Neural progenitor cell (in vitro differentiated cells): ENCODE measurements at places on chromosomes 16 and 17.

DNA sequence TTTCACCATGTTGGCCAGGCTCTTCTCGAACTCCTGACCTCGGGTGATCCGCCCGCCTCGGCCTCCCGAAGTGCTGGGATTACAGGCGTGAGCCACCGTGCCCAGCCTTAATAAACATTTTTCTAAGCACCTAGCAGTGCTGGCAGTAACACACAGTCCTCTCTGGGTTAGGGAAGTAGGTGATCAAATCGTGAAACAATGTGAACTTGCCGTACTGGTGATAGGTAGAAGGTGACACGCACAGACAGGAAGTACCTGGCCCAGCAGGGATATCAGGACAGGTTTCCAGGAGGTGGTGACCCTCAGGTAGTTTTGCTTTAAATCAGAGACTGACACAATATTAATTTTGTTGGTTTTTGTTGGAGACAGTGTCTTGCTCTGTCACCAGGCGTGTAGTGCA is 4.5 kb downstream of the PLD2 start:
- DNase-seq = no peak

GRCh38 chr16:1438229-1439057 is 5.9 kb downstream of the CCDC154 start:
- DNase-seq = no peak

GRCh38 chr17:48809182-48809581 is 7.8 kb downstream of the TTLL6 start:
- DNase-seq = no peak

- no peak for DNase-seq
These were observed 14.8 kb upstream of the LIMD2 start for GRCh38 chr17:63714550-63715277.

DNA sequence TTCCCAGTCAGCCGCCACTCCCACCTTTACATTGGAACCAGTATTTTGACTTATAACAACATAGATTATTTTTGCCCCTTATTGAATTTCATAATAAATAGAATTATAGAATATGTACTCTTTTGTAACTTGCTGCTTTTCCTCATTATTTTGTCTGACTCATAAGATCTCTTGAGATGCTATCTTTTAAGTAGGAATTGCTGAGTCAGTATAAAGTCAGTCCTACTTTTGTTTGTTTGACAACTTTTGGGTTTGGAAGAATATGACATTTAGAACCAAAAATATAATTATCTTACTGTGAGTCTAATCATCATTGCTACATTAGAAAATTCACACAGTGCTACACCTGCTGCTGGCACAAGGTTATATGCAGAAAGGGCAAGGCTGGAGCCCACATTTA is 69.7 kb downstream of the STXBP4 start:
- no peak for DNase-seq

GRCh38 chr16:88716601-88717001 is 10.3 kb downstream of the CTU2 start:
- DNase-seq = no peak

DNA sequence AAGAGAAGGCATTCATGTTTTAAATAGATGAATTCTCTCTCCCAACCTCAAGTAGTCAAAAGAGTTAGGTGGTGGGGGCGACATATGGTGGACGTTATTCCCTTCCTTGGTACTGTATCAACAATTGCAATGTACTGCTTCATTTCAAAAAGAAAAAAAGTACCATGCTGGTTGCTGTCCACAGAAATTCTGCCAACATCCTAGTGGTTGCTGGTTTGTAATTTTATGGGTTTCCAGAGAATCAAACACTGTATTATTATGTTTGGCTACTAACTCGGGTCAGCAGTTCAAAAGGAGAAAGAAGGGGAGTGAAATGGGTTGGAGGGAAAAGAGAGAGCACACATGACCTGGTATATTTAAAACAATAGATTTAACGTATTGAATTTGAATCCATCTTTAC is 61.1 kb upstream of the KCNJ16 start:
- DNase-seq = no peak

DNA sequence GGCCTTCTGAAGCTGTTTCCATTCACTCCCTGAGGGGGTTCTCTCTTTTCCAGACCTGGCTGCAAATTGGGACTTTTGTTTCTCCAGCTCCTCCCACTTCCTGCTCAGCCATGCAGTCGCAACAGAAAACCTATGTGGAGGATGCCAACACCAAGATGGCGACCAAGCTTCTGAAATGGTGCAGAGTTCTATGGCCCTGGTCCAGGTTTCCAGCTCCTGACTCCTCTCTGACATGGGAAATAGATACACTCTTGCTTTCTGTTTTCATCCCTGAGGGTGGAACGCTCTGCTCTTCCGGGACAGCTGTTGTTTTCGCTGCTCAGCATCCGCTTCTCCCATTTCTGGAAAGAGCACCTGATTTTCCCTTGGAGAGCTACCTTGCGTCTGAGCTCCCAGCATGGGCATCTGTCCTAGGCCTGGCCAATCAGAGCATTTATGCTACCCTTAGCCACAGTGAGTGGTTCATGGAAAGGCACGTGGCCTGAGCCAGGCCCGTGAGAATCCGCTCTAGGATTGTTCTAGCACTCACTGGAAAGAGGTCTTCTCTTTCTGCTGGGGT is 8.1 kb downstream of the GPRC5B start:
- no peak for DNase-seq

- peak; percentile 38 for DNase-seq
These were observed 12.0 kb upstream of the CD300A start for GRCh38 chr17:74454197-74455024.

DNA sequence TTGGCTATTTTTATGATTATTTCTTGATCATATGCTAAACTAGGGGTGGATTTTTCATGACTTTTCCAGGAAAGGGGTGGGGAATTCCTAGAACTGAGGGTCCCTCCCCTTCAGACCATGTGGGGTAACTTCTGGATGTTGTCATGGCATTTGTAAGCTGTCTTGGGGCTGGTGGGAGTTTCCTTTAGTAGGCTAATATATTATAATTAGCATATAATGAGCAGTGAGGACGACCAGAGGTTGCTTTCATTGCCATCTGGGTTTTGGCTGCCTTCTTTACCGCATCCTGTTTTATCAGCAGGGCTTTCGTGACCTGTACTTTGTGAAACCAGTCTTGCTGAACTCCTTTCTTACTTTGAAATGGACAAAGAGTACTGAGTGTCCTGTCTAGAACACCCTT is 40.4 kb upstream of the ABCA5 start:
- no peak for DNase-seq

DNA sequence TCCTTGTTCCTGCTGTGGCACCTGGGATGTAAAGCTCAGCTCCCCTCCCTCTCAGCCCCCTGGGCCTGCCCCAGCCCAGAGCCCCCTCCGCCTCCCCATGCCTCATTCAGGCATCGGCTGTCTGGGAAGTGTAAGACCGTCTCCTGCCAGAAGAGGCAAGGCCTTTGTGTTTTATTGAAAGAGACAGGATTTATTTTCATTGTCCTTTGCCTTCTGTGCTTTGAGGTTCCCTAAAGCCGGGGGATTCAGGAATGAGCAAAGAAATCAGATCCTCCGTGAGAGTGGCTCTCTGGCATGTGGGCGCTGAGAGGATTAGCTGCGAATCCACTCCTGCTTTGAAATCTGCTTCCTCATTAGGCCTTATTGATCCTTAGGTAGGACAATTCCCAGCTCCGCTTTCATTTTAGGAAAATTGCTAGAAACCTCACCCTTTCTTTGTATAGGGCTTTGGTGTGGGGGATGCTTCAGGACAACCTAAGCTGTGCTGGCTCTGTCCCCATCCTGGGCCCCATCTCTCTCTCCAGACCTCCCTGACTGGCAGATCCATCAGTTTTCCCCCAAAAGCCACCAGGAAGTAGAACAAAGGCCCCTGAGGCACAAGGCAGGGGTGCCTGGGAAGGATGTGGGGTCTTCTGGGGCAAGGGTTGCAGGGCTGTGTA is 211.5 kb upstream of the TNRC6C start:
- DNase-seq = peak; percentile 95

- no peak for DNase-seq
These were observed 53.8 kb downstream of the PECAM1 start for GRCh38 chr17:64336760-64337413.

GRCh38 chr17:16349431-16349830 is 3.8 kb downstream of the CENPV start:
- DNase-seq = no peak

GRCh38 chr16:3157229-3158025 is 22.6 kb downstream of the ZNF213 start:
- peak; percentile 78 for DNase-seq

- no peak for DNase-seq
These were observed 41.7 kb downstream of the SMPD3 start for GRCh38 chr16:68406458-68407152.

DNA sequence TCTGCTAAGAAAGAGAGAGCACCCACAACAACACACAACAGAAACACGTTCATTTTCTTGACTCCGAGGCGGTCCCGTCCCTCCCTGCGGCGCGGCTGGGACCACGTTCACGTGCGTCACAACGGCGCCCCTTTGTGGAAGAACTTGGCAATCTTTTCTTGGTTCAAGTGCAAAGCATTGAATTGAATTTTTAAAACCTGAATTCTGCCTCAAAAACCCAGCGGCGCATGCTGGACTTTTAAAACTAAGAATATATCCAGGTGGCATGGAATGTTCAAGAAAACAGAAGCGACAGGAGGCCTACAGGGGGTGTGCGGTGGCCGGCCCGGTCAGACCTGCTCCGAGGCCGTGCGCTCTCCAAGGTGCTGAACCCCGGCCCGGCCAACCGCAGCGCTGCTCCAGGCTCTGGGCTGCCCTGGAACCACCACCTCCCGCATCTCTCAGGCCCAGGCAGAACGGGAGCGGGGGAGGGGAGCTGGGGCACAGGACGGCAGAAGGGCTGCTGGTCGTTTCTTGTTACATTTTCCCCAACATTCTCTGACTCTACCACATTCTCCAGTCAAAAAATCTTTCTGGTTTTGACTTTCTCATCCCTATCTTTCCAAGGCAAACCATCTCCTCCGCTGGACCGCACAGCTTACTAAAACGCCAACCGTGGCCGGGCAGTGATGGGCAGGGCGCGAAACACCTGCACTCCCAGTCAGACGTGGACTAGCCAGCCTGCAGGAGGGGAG is 3.4 kb upstream of the HEXD start:
- peak; percentile 91 for DNase-seq

GRCh38 chr16:73020409-73020884 is 27.5 kb downstream of the ZFHX3 start:
- no peak for DNase-seq

DNA sequence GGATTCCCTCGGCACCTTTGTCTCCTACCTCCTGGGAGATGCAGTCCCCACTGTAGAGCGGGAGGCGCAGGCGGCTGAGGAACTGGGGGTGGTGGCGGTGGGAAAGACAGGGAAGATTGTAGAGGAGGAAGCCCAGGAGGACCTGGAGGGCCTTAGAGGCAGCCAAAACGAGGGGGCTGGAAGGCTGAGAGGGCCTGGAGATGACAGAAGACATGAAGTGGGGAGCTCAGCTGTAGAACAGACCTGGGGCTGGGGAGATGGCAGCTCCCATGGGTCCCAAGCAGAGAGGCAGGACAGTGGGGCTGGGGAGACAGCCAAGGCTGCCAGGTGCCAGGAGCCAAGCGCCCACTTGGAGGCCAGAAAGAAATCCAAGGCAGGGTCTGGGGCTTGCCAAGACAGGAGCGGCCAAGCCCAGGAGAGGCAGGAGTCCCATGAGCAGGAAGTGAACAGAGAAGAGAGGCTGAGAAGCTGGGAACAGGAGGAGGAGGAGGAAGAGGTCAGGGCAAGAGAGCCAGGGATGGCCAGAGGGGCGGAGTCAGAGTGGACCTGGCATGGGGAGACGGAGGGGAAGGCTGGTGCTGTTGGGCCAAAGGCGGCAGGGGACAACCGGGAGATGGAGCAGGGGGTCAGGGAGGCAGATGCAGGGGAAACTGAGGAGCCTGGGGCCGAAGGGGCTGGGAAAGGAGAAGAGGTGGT is 803 bp downstream of the APOBR start:
- DNase-seq = no peak

DNA sequence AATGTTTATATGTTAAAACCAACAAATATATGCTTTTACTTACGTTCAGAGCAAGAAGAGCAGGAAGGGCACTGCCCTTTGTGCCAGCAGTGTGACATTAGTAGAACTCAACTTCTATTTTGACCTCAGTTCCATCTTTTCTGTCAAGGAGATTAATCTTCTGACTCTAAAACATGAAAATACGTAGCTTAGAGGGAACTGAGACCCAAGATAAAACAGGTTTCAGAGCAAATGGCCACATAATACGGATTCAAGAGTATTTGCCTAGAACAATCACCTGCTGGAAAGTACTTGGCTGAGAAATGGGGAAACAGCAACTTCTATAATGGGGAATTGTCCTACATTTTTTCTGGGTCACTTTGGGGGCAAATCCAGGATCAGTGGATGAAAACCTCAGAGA is 22.2 kb downstream of the MYL4 start:
- DNase-seq = no peak

DNA sequence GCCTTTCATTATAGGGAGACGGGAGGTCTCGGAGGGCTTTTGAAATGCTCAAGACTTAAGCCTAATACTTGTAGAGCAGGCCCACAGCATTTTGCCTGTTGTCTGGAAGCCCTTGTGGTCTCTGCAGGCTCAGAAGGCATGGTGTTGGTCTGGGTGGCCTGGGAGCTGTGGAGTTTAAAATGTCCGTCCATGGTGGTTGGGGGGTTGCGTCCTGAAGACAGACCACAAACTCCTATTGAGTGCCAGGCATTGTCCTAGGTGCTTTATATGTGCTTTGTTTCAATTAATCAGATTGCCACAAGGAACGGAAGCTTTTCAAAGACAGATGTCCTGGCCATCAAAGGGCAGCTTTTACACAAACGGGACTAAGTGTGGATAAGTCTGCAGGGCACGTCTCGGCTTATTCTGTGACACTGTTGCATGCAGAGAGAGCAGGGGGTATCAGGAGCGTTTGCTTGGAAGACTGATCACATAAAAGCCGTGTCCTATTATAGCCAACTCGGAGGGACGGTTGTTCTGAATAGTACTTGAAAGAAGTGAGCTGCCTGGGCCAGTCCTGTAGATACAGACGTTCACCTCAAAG is 7.8 kb downstream of the NTN1 start:
- DNase-seq = peak; percentile 52

DNA sequence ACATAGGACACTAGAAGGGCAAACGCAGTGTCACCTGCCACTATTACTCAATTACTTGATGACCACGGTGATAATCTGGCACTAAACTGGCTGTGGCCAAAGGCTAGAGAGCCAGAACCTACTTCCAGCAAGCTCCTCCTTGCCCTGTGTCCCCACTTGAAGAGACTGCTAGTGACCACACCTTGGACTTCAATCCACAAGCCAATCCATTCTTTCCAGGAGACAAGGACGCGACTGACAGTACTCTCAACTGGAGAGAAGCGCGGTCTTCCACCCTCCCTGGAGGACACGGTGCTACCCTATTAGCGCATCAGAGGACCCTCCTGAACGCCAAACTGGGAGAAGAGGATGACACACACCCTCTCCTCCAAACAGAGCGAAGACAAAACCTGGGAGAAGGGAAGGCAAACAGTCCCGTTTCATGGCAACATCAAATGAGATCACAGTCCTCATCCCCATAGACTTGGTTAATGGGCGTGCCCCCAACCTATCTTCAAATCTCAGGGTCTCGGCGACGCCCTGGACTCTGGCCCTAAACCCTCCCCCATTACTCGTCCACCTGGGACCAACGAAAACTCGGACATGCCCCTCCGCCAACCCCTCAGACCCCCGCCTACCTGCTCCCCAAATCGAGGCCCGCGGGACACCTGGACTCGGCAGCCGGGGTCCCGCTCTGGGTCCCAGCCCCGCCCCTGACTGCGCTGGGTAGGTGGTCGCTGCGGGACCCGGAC is 508 bp downstream of the FLCN start:
- peak; percentile 43 for DNase-seq
